Stimulated activated CD8-positive, alpha-beta memory T cell treated with anti-CD3 and anti-CD28 coated beads, Interleukin-4, amount 100 ng/mL, for 24 hours (primary cell): ENCODE measurements at places on chromosomes 4 and X.

GRCh38 chrX:135528756-135529155 lies 8.3 kb downstream of the INTS6L start:
- DNase-seq, result no peak

GRCh38 chr4:2607822-2608221 lies 71.4 kb downstream of the FAM193A start:
- DNase-seq, result no peak

GRCh38 chr4:153488006-153488891 lies 22.1 kb downstream of the TMEM131L start:
- DNase-seq, result peak; percentile 69

- DNase-seq, result peak; percentile 14
Measured at GRCh38 chr4:121370729-121371325, 10.0 kb downstream of the QRFPR start.

DNA sequence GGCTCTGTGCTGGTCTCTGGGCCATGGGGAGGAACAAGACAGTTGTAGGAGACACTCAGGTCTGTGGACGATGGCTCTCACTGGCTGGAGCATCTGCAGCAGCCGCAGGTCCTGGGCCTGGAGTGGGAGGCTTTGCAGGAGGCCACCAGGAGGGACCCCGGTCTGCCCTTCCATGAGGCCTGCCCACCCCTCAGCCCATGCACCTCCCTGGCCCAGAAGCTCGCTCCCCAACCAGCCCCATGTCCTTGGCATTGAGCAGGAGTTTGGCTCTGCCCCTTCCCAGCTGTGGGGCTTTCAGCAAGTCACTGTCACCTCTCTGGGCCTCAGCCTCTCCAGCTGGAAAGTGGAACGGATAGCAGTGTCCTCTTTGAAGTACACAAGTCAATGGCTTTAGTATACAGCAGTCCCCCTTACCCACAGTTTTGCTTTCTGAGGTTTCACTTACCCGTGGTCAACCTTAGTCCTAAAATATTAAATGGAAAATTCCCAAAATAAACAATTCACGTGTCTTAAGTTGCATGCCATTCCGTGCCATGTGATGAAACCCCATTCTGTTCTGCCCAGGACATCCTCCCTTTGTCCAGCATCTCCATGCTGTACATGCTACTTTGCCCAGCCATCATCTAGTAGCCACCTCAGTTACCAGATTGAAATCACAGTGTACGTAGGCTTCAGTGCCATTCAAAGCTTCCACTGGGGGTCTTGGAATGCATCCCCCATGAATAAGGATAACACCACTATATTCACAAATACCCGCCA lies 104.0 kb downstream of the CPZ start:
- no peak for DNase-seq

DNA sequence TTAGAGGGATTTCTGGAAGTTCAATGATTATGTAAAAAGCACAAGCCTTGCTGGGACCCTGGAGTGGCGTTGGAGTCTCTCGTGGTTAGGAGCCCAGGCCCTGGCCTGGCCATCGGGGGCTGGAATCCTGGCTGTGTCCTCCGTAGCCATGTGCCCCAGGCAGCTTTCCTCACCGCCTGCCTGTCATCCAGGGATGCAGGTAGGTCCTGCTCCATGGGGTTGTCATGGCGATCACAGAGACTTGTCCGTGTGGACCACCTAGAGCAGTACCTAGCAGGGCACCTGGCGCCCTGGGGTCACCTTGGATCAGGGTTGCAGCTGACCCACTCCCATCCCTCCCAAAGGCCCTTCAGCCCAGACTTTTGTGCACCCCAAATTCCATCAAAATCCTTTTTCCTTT lies 30.2 kb upstream of the WFS1 start:
- no peak for DNase-seq

- no peak for DNase-seq
Measured at GRCh38 chrX:38578167-38578566, 16.8 kb downstream of the TSPAN7 start.

GRCh38 chrX:85052636-85053343 lies 49.1 kb downstream of the APOOL start:
- no peak for DNase-seq

GRCh38 chr4:126028876-126029275 lies 714.1 kb downstream of the FAT4 start:
- DNase-seq, result no peak

DNA sequence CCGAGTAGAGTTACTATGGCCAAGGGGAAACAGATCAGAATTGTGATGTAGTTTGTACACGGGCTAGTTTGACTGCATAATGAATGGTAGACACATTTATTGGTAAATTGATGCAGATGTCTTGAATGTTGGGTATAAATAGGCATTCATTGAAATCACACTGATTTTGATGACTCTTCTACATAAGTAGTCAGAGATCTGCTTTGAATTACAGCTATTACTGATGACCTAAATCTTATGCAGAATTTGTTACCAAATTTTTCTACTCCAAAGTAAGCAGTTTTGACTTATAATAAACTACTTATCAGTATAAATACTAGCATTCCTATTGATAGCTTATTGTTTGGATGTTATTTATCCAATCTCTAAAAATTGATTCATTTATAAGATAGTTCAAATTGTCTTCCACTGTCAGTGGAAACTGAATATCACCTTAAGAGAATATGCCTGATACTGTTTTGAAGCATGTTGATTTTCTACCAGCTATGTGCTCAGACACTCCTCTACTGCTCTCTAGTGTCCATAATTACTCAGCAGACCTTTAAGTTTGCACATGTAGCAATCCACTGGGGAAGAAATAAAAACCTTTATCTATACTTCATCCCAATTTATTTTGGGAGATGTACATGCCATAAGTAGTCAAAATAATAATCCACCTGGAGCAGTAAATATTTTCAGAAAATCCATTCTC lies 120.3 kb downstream of the RASL11B start:
- no peak for DNase-seq

DNA sequence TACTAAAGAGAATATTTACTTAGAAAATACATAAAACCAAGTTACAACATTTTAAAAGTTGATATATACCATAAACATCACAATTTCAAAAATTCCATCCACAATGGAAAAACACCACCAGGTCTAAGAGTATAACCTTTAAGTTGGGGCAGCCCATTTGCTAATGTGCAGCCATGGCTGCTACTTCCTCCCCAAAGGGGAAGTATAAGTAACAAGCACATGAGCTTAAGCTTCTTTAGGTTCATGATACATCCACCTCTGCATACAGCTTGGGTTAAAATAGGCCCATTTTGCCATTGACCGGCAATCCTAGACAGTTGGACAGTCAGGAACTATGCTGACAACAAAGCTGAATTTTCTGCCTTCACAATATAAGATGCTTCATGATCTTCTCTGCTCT lies 16.6 kb upstream of the GASK1B start:
- no peak for DNase-seq

- DNase-seq, result no peak
Measured at GRCh38 chr4:127580300-127580699, 52.5 kb upstream of the INTU start.

- no peak for DNase-seq
Measured at GRCh38 chr4:71980976-71981375, 50.8 kb upstream of the NPFFR2 start.

- DNase-seq, result no peak
Measured at GRCh38 chrX:101774340-101774739, 114.7 kb upstream of the ARMCX2 start.

DNA sequence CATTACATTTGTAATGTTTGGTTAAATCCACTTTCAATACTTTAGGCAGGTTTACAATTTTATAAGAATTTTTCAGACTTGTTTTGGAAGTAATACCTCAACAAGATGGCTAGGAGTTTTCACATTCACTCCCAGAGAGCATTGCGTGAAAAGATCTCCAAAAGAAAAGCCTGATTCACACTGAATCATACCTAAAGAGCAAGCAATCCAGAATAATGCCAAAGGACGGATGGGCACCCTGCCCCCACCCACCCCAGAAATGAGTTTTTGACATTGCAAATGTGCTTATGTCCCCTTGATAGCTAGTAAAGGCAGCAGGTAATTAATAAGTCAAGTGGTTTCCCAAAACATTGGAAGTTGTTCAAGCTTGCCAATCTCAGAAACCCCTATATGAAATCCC lies 557.7 kb upstream of the TENM3 start:
- no peak for DNase-seq

GRCh38 chr4:82017680-82018079 lies 356.1 kb downstream of the HNRNPD start:
- no peak for DNase-seq

DNA sequence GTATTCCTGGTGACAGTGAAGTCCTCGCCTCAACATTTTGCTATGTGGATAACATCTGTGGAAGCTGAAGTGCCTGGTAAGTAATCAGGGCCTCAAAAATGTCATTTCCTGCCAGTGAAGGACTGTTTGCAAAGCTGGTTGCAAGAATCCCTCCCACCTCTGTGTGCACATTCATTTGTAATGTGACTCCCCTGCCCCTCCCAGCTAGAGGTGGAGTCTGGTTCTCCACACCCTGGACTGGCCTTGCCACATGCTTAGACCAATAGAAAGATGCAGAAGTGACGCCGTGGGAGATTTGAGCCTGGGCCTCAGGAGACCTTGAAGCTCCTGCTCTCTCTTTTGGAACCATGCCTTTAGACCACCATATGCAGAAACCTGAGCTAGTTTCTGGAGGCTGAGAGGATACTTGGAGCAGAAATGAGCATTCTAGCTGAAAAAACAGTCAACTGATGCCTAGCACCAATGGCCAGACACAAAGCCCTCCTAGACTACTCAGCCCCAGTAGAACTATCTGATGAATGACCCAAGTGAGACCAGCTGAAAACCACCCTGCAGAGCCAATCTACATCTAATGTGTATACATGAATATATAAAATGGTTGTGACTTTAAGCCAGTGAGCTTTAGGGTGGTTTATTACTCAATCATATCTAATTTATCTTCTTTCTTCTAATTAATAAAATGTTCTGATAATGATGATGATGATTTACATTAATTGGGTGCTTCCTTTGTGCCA lies 47.8 kb upstream of the CRMP1 start:
- no peak for DNase-seq

DNA sequence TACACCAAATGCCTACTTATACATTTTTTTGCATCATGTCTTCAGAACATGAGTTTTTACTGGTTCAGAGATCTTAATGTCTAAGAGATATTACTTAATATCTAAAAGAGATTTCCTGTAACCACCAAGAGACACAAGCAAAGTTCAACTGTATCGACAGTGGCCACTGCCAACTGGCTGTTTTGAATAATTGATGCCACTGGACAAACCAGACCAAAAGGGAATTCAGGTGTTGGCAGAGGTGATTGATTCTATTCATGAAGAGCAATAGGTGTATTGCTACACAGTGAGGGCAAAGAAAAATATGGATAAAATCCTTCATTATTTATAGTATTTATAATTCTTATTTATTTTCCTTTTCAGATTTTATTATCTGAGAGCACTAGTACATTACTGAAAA lies 58.5 kb upstream of the ANKRD17 start:
- DNase-seq, result no peak

DNA sequence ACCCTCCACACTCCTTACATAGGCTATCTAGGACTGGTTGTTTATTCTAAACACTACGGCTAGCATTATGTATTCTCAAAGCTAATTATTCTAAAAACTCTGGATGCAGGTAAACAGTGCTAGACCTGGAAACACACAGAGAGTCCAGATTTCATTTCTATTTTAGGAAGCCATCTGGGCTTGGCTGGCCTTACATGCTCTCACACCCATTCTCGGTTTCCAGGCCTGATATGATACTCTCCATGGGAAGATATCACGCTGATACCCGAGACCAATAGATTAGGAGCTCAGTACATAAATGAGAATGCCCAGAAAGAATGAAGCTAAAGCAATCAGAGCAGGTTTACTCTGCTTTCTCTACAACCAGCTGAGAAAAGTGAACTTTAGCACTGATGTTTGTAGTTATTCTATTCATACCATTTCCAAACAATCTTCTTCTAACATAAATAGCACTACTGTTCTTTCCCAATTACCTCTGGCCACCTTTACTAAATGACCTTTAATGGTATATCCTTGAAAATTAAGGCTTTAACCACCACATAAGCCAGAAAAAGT lies 973.3 kb downstream of the PCDH18 start:
- no peak for DNase-seq

- DNase-seq, result no peak
Measured at GRCh38 chr4:114396808-114397207, 201.8 kb upstream of the UGT8 start.

GRCh38 chr4:41551536-41551935 lies 13.6 kb downstream of the LIMCH1 start:
- no peak for DNase-seq

- no peak for DNase-seq
Measured at GRCh38 chrX:67651437-67652142, 107.8 kb downstream of the AR start.

DNA sequence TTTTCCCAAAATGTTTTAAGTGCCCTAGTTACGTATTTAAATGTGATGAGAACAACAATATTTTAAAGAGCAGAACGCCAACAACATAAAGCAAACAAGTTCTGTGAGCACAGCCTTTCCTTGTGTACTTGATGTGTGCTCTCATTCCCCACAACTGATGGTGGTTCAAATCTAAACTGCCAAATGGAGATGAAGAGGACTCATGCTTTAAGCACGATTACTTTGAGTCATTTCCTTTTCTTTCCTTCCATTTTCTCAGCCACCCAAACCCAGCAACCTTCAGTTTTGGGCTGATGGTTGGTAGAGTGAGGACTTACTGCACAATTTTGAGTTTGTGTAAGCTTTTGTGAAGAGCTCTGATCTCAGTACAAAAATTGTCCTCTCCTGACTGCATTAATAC lies 1.7 kb downstream of the NSD2 start:
- no peak for DNase-seq

GRCh38 chrX:1754077-1754476 lies 139.2 kb downstream of the ASMT start:
- no peak for DNase-seq

DNA sequence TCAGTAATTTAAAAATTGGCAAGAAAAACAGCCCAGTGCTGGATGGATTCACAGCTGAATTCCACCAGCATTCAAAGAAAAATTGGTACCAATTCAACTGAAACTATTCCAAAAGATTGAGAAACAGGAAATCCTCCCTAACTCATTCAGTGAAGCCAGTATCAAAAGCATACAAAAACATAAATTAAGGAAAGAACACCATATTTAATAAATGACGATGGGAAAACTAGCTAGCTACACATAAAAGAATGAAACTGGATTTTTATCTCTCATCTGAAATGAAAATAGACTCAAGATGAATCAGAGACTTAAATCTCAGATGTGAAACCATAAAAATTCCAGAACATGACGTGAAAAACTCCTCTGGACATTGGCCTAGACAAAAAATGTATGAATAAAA lies 516.8 kb upstream of the SPANXN1 start:
- DNase-seq, result no peak

GRCh38 chr4:184420881-184421416 lies 53.4 kb downstream of the IRF2 start:
- no peak for DNase-seq

- DNase-seq, result no peak
Measured at GRCh38 chr4:1331591-1332353, 15.2 kb upstream of the UVSSA start.

DNA sequence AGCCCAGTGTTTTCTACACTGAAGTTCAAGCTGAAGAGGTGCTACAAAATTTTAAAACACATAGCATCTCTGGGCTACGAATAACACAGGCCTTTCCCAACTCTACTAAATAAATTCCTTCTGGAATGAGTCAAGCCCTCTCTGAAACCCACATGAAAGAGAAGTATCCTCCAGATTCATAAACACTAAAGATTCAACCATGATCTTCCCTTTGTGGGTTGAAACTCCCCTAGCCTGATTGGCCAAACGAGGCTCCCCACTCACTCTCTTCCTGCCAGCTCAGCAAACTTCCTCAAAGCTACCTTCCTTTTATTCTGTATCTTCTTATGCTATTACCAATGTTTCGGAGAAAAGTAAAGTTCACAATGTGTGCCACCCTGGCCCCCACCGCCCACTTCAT lies 95.4 kb downstream of the NKX6-1 start:
- DNase-seq, result no peak
